ENCODE measurements at places on chromosomes 4 and X.
A peak's percentile ranks its signal among the peaks of the same experiment; 100 is the strongest.

DNA sequence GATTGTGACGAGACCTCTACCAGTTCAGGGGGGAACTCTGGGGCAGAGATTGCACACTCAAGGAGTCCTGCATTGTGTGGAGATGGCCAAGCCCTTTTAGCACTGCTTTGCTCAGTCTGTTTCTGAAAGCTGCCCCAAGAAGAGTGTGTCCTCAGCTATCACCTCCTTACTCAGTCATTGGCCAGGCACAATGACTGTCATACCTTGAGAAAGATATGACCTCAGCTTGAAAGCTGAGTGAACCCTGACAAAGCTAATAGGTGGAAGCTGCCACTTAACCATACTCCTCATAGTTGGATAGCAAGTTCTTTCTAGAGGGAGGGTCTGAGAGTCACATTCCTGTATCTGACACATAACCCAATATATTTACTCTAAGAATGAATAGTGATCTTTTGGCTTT, 37.8 kb upstream of the DIPK2B start:
- no peak for DNase-seq

DNA sequence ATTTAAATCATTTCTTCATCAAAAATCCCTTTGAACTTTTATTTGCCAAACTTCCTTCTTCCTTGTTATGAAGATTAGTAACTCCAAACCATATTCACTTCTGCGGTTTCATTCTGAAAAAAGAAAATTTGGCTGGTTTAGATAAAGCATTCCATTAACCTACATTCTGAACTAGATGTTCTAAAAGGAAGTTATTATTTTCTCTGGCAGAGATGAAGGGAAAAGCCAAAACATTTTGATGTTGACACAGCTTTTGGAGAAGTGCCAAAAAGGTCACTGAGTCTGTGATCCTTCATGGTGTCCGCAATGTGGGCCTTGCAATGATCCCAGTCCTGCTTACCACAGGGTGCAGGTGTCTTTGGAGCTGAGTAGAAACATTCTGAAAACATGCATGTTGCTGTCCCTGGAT, 36.0 kb downstream of the CXCL8 start:
- DNase-seq: no peak

DNA sequence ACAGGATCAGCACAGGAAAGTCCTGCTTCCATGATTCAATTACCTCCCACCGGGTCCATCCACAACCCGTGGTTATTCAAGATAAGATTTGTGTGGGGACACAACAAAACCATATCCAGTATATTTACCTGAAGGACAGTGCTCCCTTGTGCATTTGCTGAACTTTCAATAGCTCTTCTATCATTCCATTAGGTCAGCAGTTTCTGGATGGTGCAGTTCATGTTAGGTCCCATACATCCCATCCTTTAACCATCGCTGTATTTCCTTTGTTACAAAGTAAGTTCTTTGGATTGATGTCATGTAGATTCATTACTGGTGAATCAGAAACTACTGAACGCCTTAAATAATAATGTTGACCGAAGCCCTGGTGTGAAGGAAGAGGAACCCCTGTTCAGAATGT, 775.9 kb downstream of the TRIML1 start:
- no peak for DNase-seq

DNA sequence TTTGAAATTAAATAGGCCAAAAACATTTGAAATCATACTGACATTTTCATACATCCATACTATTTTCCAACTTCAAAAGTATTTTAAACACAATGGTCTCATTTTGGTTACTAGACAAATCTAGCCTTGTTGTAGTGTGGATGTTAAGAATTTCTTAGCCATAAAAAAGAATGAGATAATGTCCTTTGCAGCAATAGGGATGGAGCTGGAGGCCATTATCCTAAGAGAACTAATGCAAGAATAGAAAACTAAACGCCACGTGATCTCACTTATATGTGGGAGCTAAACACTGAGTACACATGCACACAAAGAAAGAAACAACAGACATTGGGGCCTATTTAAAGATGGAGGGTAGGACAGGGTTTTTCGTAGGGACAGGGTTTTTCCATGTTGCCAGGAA, 153.8 kb downstream of the CCSER1 start:
- DNase-seq: no peak

- no peak for DNase-seq
Observed at GRCh38 chrX:24298191-24298590, 15.7 kb downstream of the SUPT20HL2 start.

- DNase-seq: no peak
Observed at GRCh38 chr4:185082561-185082960, 60.5 kb upstream of the SLC25A4 start.

DNA sequence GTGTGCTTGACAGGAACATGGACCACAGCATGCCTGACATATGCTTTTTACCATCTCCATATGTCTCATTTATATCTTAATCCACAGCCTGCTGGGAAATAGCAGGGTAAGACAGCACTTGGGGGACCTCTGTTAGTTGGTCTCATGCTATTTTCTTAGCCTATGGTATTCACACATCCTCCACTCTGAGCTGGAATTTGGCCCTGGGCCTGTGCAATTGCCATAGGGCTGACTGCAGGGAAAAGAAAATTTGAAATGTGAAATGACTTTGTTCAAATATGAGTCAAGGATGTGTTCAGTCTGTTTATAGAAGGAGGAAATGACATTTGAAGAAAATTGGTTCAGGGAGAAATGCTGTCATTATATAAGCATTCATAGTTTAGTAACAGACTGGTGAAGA, 9.6 kb upstream of the MAP7D3 start:
- DNase-seq: no peak

DNA sequence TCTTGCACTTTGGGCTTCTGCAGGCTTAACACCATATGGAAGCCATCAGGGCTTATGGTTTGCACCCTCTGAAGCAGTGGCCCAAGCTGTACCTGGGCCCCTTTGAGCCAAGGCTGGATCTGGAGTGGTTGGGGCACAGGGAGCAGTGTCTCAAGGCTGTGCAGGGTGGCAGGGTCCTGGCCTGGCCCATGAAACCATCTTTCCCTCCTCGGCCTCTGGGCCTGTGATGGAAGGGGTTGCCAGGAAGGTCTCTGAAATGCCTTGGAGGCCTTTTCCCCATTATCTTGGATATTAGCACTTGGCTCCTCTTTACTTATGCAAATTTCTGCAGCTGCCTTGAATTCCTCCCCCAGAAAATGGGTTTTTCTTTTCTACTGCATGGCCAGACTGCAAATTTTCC, 134.7 kb upstream of the USP9X start:
- no peak for DNase-seq

GRCh38 chrX:69564665-69565064, 51.2 kb upstream of the EDA start:
- DNase-seq: no peak

- DNase-seq: no peak
Observed at GRCh38 chr4:65367306-65367705, 303.0 kb downstream of the EPHA5 start.

DNA sequence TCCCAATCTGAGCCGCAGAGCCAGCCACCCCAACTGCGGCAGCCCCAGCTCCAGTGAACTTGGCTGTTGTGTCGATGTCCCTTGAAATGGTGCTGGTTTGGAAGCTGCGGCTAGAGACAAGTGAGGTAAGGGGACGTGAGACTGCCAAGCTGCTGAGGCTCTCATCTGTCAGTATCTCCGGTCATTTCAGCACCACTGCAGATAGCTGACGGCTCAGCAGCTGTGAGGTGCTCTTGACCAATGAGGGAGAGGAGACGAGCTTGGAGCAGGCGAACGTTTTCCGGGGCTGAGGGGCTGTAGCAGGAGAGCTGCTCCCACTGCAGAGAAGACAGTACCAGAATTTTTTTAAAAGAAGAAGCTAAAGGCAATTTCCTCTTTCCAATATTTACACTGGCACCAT, 175.5 kb upstream of the CASK start:
- no peak for DNase-seq

DNA sequence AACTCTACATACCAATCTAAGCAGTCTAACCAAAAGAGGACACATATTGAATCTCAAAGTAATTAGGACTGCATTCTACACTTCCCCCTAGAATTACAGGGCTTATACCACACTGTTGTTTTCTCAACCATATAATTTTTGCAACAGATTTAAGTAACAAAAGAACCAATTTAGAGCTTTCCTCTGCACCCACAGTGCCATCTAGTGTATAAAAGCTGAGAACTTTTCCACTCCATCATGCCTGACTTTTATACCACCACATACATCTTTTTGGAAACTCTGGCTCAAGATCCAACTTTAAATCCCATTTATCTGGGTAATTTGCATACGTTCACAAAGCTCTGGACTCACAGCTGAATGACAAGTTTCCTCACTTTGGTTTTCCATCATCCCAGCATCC, 99.5 kb downstream of the EFHC2 start:
- peak; percentile 27 for DNase-seq

GRCh38 chr4:3385711-3386420, 55.9 kb upstream of the HGFAC start:
- no peak for DNase-seq

GRCh38 chr4:42489095-42489494, 91.8 kb downstream of the SHISA3 start:
- DNase-seq: no peak

GRCh38 chr4:186587416-186588018, 32.1 kb upstream of the MTNR1A start:
- peak; percentile 49 for DNase-seq

DNA sequence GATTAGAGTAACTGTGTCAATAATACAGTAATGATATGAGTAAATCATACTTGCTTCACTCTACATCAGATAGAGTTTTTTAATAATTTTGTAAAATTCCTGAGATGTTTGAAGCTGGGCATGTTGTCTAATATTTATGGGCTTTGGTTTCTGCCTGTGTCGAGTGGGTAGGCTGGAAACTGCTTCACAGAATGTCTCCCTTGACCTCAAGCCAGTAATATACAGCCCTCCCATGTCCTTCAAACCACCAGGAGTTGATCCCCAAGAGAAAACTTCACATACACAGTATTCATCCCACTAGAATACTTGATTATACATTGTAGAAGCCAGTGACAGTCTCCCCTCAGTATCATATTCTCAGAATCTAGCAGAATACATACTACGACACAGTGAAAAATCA, 284.8 kb upstream of the TENM3 start:
- no peak for DNase-seq

- DNase-seq: no peak
Observed at GRCh38 chrX:121504153-121504552, 456.7 kb downstream of the GLUD2 start.

- no peak for DNase-seq
Observed at GRCh38 chrX:139691493-139691842, 16.5 kb downstream of the MCF2 start.

DNA sequence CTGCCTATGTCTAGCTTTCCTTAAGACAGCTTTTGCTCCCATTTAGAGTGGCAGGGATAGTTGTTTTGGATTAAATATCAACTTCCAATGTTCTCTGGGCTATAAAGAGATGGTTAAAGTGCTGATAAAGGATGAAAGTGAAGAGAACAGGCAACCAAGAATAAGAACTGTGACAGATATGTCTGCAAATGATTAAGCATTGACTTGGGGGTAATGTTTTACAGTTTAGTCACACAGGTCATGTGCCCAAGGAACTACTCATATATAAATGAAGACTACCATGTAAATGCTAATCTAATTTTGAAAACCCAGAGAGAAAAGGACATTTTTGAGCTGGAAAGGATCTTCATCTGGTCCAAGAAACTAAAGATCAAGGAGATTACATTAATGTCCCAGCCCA, 42.1 kb downstream of the RBMX2 start:
- DNase-seq: no peak

- no peak for DNase-seq
Observed at GRCh38 chr4:128877934-128878333, 68.4 kb downstream of the JADE1 start.

- peak; percentile 17 for DNase-seq
Observed at GRCh38 chr4:1010395-1011021, 918 bp upstream of the FGFRL1 start.

GRCh38 chr4:67879486-67879885, 4.3 kb downstream of the TMPRSS11D start:
- no peak for DNase-seq

GRCh38 chrX:456551-457291, 70.0 kb upstream of the PPP2R3B start:
- no peak for DNase-seq

DNA sequence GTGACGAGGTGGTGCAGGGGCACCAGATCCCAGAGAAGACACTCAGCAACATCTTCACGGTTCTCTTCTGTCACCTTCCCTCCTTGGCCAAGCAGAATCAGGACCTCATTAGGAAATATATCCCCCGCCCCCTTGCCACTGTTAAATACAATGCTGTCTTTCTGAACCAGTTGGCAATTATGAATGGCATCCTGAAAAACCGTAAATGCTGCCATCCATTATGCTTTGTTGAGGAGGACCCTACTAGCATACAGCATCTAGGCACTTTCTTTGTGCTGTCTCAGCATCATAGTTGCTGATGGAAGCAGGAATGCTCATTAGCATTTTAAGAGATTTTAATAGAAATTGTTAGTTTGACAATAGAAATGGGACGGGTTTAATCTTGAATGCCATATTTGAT, 138.5 kb downstream of the DCLK2 start:
- DNase-seq: no peak

DNA sequence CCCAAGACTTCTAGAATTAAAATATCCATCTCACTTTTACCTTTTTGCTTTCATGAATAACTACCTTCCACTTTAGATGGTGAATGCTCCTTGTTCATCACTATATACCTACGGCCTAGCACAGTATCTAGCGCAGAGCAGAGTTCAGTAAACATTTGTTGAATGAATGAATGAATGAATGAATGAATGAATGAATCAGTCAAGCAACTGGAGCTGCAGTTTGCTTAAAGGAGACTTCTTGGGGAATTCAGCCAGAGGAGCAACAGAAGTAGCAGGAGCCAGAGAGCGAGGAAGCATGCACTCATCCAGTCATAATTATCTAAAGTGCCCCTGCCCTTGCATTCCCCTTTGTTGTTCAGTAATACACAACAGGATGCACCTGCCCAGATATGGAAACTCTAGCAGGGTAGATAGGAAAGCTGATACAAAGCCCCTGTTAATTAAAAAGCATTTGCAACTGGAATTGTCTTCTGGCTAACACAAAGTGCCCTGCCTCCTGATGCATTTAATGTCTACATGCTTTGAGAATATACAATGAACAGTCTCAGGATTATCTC, 103.0 kb upstream of the MBNL3 start:
- DNase-seq: no peak

GRCh38 chr4:140153419-140153717, 616 bp downstream of the MAML3 start:
- no peak for DNase-seq

- DNase-seq: no peak
Observed at GRCh38 chrX:54615109-54615508, 85.1 kb downstream of the GNL3L start.

GRCh38 chr4:21973850-21974249, 25.3 kb upstream of the KCNIP4 start:
- no peak for DNase-seq
